ENCODE measurements at places on chromosomes 5 and 9.
A peak's percentile ranks its signal among the peaks of the same experiment; 100 is the strongest.

DNA sequence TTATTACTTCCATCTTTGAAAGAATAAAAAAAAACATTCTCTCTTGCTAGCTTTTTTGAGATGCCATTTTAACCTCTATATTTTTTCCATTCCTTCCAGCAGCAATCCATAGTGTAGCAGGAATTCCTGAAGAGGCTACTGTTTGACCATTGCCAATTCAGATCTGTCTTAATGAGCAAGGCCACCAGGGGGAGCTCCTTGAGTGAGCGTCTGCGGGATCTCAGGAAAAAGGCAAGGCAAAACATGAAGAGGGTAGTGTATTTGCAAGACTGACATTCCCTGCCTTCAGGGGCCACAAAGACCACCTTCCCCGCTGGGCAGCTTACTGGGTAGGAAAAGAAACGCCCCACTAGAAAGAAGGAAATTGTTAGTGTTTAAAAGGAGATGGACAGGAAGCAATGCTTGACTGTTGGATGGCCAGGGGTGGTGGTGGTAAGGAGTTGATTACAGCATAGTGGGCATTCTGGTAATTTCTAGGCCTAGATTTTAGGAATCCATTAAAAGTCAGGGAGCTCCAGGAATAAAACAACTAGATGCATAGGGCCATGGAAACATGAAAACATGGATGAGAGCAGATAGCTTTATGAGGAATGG lies 206.6 kb upstream of the HAPLN1 start:
- DNase-seq, result peak; percentile 21

- no peak for DNase-seq
Observed at GRCh38 chr5:126971455-126972031, 58.8 kb downstream of the MARCHF3 start.

DNA sequence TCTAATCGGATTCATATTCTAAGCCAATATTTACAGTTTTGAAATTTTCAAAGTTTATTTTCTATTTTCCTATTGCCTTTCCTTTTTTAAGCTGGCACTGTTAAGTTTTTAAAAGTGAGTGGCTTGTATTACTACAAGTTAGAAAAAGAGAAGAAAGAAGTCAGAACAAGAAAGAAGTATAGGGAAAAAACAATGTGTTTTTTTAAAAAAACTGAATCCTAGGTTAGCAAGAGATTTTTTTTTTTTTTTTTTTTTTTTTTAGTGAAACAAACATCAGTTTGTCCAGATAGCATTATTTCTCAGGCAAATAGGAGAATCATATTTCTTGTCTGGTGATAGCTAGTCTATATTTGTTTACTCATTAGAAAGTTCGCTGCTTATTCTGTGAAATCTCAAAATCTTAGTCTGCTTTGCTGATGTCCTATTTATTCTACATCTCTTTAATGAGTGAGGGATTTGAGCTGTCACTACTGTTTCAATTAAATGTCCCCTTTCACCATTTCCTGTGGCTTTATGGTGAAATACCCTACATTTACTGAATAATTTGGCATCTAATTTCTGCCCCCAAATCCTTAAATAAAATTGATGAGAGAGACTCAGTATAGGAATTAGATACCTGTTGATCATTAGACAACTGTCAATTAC lies 19.1 kb upstream of the LMNB1 start:
- DNase-seq, result no peak

- no peak for DNase-seq
Observed at GRCh38 chr5:78881884-78882283, 103.2 kb downstream of the ARSB start.

DNA sequence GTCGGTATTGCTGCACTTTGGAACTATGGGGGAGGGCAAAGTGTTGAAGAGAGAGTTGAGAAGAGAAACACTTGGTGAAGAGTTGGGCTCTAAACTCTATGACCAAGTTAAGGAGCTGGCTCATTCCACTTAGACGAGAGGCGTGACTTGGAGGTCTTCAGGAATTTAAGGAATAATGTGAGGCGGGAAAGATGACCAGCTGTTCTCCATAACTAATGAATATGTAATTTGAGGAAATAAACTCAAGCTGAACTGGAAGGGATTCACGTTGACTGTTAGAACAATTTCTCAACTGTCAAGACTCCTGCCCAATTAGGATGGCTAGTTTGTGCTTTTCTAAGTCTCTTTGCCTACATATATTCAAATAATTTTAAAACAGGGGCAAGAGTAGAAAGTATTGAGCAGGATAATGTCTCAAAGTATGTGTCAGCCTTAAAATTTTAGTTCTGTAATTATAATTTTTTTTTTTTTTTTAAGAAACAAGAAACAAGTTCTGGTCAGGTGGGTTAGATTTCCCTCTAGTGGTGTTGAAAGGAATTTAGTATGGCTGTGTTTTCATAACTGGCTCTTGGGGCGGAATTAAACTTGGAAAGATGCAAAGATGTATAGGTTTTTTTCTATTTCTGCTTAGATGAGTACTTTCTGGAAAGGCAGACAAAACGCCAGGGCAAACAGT lies 33.4 kb downstream of the TMEM252 start:
- peak; percentile 32 for DNase-seq

GRCh38 chr5:8756498-8757084 lies 789.3 kb downstream of the SEMA5A start:
- peak; percentile 42 for DNase-seq

DNA sequence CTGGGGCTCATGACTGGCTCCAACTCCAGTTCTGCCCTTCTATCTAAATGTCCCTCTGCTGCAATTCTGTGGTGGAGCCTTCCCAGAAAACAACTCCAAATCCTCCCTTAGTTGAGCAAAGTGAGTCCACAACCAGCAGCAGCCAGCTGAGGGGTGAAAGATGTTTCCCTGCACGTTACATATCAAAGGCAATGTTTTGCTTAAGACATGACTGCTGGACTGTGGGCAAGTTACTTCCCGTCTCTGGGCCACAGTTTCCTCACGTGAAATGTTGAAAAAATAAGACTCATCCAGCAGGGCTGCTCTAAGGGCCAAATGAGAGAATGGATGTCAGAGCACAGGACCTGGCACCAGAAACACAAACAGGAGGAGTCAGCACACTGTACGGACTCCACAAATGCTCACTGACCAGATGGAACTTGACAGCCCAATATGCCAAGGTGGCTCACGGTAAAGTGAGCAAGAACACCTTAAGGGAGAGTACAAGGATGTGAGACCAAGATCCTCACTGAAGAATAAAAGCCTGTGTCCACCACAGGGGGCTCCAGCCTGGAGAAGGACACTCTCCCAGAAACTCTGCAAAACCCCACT lies 138.4 kb upstream of the ABCA1 start:
- DNase-seq, result no peak

DNA sequence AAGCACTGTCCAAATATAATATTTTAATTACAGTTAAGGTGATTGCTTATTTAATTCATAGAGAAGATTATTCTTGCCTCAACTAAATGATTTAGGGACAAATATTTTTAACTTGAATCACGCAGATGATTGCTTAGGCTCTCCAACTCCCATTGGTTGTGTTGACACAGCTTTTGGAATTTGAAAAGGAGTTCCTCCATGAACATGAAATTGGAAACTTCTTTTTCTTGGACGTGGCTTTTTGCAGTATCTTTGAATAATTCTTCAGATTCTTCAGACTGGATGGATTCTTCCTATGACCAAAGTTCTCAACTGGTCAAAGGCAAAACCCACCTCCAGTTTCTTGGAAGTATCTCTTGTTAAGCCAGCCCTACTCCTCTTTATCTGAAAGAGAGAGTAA lies 456.4 kb upstream of the KLF4 start:
- DNase-seq, result no peak

DNA sequence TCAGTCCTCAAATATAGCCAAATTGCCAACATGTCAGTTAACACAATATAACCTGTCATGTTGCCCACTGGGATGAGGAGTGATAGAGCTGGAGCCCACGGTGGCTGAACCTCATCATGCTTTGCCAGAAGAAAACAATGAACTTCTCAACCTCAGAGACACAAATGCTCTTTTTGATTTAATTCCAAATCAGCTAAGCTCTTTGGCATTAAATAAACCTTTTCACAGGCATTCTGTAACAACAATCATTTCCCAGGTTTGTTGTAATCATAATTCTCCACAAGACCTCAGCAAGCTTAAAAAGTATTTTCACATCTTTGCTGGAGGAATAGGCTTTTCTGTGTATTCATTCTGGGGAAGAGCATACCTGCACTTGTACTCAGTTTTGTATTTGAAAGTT lies 830.9 kb downstream of the MAT2B start:
- no peak for DNase-seq

GRCh38 chr9:120713257-120714087 lies 798 bp downstream of the MEGF9 start:
- DNase-seq, result no peak

DNA sequence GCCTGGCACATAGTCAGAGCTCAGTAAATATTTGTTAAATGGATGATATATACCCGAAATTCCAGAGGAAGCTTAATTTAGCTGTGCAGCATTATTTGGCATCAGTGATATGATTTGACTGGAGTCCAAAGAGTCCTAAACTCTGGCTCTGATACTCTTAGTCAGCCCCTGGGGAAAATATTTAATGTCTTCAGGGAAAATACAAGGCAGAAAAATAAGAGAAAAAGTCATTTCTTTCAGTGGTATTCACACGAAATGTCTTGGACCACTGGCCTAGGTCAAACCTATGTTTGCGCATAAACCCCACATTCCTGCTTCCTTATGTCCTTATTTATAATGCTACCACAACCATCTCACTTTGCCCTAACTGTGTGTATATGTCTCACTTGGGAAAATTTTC lies 23.8 kb downstream of the GLRA1 start:
- DNase-seq, result no peak

DNA sequence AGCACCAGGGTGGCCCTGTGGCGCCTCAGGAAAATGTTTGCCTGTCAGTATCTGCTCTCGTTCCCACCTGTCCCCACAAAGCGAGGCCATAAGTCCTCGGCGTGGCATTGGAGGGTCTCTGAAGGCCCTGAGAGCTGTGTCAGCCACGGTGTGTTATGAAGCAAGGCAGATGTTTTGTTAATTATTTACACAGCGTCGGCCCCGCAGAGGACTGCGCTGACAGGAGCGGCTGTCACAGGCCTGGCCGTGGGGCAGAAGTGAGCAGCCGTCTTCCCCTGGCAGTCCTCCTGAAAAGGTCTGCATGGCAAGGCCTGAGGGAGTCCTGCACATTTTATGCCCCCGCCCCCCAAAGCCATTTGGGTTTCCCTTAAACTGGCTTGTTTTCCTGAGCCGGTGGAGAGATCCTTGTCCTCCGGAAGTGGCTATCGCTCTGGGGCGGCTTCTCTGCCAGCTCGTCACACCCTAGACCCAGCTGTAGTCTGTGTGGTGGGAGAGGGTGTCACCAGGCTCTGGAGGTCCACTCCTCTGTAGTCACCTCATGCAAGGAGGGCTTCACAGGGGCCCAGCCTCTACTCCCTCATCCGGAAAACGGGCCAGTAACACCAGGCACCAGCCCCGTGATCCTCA lies 6.2 kb downstream of the NEK6 start:
- DNase-seq, result no peak

DNA sequence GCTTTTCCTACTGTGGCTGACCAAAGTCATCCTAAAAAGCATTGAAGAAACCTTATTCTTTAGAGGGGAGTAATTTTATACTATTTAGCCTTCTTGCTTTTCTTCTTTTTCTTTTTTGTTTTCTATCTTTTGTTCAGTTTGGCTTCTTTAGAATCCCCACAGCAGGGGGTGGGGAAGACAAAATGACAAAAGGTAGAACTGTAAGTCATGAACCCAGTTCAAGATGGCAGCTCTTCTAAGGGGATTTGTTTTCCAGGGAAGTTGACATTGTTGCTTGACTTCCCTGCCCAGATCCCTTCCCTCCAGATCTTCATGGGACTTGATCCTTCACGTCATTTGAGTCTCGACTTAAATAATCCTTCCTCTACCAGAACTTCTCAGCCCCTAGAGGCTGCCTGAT lies 692.4 kb upstream of the DMAC1 start:
- DNase-seq, result no peak

GRCh38 chr5:15834596-15835245 lies 334.7 kb downstream of the FBXL7 start:
- DNase-seq, result peak; percentile 15

GRCh38 chr5:135626636-135627035 lies 47.8 kb upstream of the CXCL14 start:
- DNase-seq, result no peak

GRCh38 chr5:131379723-131380122 lies 115.9 kb downstream of the CDC42SE2 start:
- no peak for DNase-seq

DNA sequence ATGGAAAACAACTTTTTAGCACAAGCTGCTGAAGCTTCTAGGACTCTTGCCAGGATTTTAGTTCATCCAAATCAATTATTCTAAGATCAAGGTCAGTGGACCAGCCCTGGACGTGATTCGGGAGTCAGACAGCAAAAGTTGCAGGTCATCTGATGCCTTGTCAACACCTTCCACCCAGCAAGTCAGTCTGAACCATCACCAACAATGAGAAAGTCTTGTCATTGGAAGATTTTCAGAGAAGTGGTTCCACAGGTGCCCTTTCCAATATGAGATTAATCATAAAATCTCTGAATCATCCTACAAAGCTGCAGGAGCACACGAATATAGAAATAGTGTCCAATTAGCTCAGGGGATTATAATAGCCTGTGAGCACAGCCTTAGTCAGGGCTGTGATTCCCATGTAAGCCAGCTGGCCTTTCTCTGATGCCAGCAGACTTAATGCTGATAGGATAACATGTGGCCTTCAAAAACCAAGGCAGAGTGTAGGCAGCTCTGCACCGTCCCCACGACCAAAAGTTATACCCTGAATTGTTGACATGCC lies 445.0 kb upstream of the TRPC7 start:
- no peak for DNase-seq

DNA sequence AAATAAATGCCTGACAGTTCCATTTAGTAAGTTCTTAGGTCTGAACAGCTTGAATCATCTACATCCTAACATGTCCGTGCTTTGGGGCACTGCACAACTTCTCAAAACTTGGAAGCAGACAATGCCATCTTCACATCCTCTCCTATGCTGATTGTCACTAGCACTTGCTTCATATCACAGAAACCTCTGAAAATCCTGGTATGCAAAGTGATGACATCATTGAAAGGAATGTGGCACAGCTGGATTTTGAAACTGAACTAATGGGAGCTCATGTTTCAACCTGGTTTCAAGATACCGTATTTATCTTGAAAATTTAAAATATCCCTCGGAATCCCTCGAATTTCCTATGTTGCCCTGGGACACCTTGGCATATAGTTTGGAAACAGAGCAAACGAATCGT lies 490.2 kb upstream of the DAP start:
- no peak for DNase-seq

GRCh38 chr5:31717561-31717960 lies 78.6 kb downstream of the PDZD2 start:
- no peak for DNase-seq

DNA sequence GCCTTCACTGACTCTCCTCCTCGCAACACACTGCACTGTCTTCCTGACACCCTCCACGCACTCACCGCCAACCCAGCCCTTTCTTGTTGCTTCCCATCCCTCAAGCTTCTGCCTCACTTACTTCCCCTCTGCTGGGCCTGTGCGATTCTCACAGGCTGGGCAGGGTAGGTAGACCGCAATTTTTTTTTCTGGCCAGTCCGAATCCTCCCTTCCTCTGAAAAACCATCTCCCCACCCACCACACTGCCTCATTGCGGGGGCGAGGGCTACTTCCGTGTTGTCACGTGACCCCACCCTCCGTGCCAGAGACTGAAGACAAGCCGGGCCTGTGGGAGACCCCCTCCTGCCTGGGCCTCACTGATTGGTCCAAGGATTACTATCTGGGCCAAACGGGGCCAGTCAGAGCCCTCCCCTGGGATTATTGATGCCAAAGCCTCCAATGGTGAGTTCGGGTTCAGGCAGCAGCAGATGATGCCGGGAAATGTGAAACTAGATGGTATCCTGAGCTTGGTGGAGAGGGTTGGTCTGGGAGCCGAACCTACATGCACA lies 73.1 kb downstream of the STK10 start:
- DNase-seq, result no peak
